Activated T-cell treated with anti-CD3 and anti-CD28 coated beads for 4 hours (primary cell): ENCODE measurements at places on chromosomes 1 and 21.

DNA sequence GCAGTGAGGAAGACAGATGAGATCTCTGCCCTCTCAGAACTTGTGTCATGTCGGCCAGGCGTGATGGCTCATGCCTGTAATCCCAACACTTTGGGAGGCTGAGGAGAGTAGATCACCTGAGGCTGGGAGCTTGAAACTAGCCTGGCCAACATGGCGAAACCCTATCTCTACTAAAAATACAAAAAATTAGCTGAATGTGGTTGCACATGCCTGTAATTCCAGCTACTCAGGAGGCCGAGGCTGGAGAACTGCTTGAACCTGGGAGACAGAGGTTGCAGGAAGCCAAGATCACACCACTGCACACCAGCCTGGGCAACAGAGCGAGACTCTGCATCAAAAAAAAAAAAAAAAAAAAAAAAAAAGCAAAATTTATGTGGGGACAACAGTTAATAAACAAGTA, 40.9 kb upstream of the RALGPS2 start:
- DNase-seq: no peak

DNA sequence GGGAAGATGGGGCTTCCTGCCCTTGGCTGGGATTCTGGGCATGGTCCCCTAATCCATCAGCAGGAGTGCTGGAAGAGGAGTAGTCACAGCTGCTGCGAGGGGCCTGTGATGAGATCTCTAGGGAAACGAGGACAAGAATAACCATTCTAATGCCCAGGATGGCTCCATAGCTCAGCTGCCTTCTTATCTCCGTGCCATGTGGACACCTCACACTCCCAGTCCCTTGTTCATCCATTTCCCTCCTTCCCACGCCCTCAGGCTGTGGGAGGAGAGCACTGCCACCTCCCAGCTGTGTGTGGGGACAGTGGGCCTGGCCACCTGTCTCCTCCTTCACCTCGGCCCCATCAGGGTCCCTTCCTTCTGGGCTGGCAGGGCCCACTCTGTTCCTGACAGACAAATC, 16.1 kb upstream of the ETV3 start:
- DNase-seq: no peak

GRCh38 chr1:27557596-27558340, 46.2 kb downstream of the AHDC1 start:
- DNase-seq: no peak

- DNase-seq: no peak
Observed at GRCh38 chr1:63523738-63524137, 413 bp downstream of the EFCAB7 start.

DNA sequence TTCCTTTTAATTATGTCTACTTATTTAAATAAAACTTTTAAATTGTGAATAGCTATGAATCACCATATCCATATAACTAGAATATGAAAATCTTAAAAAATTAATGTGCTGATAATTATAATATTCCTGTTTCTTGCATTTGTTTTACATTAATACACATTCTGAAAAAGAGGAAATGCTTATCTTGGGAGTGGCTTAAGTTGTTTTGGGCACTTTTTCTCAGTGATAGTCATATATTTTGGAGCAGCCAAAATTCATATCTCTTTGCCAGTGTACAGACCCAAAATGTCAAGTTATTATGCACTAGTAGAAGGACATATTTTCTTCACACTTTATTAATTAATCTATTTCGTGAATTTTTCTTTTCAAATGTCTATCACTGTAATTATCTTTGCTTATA, 838.5 kb downstream of the USP25 start:
- no peak for DNase-seq

GRCh38 chr1:199954699-199955098, 72.8 kb upstream of the NR5A2 start:
- no peak for DNase-seq

- no peak for DNase-seq
Observed at GRCh38 chr1:94980582-94981574, 54.0 kb upstream of the CNN3 start.

- no peak for DNase-seq
Observed at GRCh38 chr1:174534789-174535188, 87.0 kb downstream of the GPR52 start.
